ENCODE measurements at places on chromosomes 4 and X.

GRCh38 chr4:185127021-185127925, 15.8 kb upstream of the SLC25A4 start:
- peak; percentile 48 for DNase-seq

GRCh38 chr4:95833711-95834194, 6.1 kb upstream of the PDHA2 start:
- no peak for DNase-seq

DNA sequence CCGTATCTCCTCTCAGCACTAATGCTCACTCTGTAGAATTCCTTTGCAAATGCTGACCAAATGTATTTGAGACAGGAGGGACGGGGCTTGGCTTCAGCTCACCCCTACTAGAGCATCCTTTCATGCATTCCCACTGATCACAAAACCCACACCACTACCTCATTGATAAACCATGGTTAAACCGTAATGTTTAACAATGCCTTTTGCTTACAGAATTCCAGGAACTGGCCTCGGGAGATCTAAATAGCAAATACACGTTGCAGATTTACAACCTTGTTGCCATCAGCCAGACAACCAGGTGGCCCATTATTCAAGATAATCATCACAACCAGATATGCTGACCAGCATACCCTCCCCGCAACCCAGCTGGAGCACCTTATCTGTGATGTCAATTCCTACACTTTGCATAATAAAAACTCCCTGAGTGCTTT, 391.9 kb downstream of the KCTD8 start:
- DNase-seq, result no peak

DNA sequence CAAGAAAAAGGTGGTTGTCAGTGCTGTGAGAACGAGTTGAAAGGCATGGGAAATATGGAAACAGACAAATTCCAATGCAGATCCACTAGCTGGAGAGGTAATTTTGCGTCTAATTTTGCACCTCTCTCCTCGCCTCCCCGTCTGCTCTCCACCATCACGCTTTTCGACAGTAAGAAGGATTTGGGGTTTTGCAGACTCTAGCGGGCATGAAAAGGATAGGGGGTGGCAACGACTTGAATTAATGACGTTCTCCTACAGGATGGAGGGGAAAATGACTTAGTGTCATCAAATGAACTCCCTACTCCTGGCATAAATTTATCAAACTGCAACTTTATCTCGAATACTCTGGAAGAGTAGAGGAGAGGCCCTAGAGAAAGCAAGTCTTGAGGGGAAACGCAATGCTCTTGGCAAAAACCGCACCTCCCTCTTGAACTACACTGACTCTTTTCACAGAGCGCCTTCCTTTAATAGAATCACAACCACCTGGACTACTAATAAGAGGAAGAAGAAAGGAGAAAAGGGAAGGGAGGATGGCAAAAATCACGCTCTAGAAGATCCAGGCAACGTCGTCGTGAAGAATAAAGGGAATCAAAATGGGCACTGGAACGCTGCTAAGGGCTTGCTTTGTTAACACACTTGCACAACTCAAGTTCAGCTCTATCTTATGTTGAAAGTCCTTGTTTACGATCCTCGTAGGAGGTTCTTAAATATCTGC, 871 bp upstream of the SLITRK2 start:
- DNase-seq, result no peak

DNA sequence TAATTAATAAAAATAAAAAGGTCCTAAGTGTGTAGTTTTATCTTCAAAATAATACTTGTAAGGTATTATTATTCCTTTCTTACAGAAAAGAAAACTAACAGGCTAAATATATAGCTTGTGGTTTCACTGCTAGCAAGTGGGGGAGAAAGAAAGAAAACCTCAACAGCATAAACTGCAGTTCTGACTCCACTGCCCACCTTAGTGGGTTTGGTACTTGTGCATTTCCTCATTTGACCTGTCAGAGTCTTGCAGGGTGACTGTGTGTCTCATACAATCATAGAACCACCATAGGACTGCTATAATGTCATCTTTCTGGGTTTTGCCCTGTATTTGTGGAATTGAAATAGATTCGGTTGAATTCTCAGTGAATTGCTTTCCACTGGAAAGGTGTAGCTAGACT, 94.7 kb upstream of the PUDP start:
- no peak for DNase-seq

DNA sequence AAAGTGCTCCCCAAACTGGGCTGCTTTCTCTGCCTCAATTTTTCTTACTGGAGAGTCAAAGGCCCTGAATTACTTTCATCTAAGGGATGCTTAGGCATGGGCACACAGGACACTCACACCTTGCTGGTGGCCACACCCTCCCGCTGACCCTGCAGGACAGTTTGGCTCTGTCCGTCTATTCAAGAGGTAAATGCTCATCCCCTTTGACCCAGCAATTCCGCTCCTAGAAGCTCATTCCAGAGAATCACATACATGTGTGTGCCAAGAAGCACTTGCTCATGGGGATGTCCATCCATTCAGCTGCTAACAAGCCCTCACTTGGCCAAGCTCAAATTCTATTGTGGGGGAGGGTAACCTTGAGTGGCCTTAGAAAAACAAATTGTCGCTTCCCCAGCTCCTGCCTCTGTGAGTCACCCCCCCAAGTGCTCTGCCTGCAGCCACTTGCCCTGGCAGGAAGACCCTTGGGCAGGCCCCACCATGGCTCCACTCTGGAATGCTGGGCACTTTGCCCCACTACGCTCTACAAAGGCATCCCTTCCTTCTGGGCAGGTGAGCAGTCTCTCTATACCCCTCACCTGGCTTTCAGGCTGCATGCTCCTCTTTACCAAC, 54.5 kb downstream of the HTRA3 start:
- DNase-seq, result no peak

DNA sequence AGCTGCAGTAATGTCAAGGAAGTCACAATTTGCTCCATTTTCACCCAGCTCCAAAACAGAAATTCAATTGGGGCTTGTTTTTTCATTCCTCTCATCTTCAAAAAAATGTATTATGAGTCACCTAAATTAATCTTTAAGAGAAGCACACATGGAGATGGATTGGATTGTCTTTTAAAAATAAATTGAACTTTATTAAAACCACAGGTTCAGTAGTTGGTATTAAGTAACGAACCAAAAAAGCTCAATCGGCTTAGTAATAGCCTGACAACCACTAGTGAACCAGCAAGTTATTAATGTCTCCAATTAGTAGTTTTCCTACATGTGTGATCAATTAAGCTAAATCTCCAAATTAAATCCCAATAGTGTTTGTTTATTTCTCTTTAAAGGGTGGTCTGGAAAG, 283.5 kb upstream of the GIMD1 start:
- DNase-seq, result no peak

DNA sequence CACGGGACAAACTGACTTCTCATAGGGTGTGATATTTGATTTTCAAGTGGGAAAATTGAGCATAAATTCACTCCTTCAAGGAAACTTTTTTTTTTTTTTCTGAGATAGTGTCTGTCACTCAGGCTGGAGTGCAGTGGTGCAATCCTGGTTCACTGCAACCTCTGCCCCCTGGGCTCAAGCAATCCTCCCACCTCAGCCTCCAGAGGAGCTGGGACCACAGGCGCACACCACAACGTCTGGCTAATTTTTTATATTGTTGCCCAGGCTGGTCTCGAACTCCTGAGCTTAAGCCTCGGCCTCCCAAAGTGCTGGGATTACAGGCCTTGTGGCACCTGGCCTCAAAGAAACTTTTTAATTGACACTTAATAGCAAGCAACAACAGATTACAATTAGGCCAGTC, 13.8 kb downstream of the CLDN34 start:
- DNase-seq, result no peak

- no peak for DNase-seq
These were observed 63.8 kb upstream of the INPP4B start for GRCh38 chr4:142909908-142910307.

- no peak for DNase-seq
These were observed 55.9 kb upstream of the ATP8A1 start for GRCh38 chr4:42712854-42713253.

GRCh38 chrX:39856472-39857121, 241.2 kb downstream of the BCOR start:
- DNase-seq, result no peak

DNA sequence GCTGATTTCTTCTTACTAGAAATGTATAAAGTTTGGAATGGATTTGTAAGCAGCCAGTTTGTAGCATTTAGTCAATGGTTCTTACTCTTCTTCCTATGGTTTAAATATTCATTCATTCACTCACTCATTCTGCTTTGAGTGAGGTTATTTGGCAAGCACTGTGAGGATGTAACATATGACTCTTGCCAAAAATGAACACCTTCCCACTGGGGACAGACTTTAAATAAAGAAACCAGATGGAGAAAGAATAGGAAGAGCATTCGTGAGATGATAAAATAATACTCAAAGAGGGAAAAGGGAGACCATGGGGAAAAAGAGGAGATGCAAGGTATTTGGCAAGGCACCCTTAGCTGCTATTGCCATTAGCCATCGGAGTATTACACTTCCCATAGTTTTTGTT, 586.1 kb downstream of the ADGRL3 start:
- DNase-seq, result no peak

- no peak for DNase-seq
These were observed 26.7 kb downstream of the HDAC8 start for GRCh38 chrX:72545990-72546389.

- peak; percentile 94 for DNase-seq
These were observed 83.1 kb downstream of the RELL1 start for GRCh38 chr4:37603070-37603468.

DNA sequence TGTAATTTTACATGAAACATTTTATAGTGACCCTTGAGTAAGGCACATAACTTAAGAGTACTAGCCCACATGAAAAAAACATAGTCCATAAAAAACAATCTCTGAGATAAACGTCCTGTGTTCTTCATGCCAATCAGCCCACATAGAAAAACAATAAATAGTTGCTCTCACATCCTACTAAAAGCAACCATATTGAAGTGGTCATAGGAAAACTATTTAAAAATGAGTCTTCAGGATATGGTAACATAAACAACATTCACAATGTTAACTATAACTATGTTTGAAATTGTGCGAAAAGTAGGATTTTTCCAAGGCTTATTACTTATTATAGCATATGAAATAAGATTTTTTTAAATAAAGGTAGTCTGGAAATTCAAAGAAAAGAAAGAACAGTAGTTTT, 77.1 kb upstream of the EPHA5 start:
- no peak for DNase-seq

GRCh38 chr4:36269101-36269500, 12.3 kb upstream of the DTHD1 start:
- no peak for DNase-seq

DNA sequence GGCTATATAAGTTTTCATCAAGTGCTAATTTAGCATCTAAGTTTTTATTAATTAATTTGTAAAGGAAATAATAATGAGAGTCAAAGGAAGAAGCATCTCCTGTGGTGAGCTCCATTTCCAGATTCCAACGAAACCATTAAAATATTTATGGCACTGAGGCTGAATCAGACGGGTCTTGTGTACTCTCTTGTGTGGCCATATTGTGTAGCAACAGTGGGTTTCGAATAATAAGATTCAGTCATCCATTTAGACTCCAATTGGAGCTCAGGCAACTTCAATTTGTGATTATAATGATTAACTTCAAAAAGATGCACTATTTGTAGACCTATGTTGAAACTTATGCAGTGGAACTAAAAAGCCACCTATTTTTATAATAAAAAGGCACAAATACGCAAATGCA, 82.4 kb downstream of the SNCA start:
- DNase-seq, result no peak

DNA sequence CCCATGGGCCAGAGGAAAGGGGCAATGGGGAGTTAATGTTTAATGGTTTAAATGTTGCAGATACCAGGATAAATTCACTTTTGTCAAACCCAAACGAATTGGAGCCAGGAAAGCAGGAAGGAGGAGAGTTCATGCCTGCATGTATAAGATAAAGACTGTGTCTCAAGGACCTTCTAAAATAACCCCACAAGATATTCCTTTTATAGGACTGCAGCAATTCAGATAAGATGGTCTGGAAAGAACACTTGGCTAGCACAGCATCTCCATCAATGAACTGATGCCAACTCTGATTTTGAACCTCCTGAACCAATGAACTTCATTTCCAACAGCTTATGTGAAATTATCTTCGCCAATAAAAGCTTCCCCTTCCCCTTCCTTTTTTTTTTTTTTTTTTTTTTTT, 31.3 kb upstream of the LONRF3 start:
- no peak for DNase-seq

- no peak for DNase-seq
These were observed 65.6 kb downstream of the MRPL1 start for GRCh38 chr4:77927991-77928925.

DNA sequence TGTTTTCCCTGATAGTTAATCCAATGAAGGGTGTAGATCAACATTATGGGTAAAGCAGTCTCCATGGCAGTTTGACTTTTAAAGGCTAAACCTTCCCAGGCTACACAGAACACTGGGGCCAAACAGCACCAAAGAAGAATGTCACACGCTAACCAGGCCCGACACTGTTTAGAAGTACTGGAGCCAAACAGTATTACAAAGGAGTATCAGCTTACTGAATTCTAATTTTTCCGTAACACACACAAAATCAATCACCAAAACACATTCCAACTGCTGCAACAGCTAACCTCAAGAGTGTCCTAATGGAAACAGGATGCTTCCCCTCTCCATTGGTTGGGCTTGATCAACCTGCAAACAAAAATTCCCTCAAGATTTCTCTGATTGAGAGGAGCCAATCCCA, 783.5 kb downstream of the PCDH18 start:
- no peak for DNase-seq

DNA sequence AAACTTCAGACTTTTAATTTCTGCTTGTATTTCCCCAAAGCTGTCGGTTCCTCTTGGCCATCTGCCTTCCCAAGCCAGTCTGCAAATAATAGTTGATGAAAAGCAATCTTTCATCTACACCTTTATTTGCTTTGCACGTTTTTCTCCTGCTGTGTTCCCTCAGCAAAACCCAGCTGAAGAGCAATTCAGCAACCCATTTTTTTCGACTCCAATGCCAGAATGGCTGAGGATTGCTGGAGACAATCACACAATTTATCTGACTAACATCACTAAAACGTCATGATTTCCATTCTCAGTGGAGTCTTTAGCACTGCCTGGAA, 94.3 kb downstream of the GPRIN3 start:
- DNase-seq, result no peak

- DNase-seq, result no peak
These were observed 94.1 kb upstream of the TLR2 start for GRCh38 chr4:153589703-153590595.

DNA sequence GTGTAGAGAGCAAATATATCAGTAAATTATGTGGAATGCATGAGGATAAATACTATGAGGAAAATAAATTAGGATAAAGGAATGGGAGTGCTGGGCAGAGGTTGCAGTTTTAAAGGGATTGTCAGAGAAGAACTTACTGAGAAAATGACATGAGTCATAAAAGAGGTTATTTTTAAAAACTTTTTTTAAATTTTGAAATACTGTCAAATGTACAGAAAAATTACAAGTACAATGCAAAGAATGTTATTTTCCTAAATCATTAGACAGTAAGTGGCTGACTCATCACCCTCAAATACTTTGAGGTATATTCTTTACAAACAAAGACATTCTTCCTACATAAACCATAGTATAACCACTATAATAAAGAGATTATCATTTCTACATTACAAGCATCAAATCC, 29.8 kb upstream of the H2AZ1 start:
- no peak for DNase-seq

All from AG20443 (cell line).